HFFc6 (cell line): ENCODE measurements at places on chromosomes 3 and 15.

GRCh38 chr3:58473275-58473674 is 18.6 kb upstream of the KCTD6 start:
- DNase-seq: no peak

DNA sequence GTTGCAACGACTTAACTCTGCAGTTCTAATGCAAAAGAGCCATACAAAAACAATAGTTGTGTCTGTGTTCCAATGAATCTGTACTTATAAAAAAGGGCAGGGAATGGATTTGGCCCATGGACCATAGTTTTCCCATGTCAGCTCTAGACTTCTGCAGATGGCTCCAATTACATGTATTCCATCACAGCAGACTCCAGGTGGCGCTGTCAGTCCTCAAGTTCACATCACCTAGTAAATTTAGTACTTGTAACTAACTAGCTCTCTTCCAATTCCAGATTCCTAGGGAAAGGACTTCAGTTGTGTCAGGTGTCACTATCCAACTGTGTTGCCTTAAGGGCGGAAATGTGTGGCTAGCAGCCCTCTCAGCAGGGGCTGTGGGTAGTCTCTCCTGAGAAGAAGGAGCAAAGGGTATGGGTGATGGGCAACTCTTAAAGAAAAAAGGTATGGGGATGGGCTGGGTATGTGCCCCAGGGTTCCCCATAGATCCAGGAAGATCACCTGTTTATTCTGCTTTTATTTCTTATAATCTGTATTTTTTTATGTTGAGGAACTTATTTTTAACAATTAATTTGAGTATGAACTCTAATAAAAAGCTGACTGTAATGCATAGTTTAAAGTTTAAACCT is 36.2 kb downstream of the BBS4 start:
- DNase-seq: peak; percentile 64

DNA sequence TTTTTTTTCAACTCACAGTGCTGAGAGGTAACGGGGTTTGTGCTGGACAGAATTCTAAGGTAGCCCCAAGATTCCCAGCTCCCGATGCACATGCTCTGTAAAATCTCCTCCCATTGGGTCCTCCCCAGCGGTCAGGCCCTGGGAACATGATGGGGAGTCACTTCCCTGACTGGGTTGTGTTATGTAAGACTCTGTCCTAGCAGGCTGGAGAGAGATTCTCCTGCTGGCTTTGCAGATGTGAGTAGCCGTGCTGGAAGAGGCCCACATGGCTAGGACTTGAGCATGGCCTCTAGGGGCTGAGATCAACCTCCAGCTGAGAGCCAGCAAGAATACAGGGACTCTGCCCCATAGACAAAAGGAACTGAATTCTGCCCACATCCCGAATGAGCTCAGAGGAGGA is 83.7 kb upstream of the OXTR start:
- no peak for DNase-seq

- no peak for DNase-seq
These were observed 44.6 kb downstream of the WDR49 start for GRCh38 chr3:167609156-167609555.

GRCh38 chr3:66140106-66140505 is 80.7 kb upstream of the SLC25A26 start:
- DNase-seq: peak; percentile 45

DNA sequence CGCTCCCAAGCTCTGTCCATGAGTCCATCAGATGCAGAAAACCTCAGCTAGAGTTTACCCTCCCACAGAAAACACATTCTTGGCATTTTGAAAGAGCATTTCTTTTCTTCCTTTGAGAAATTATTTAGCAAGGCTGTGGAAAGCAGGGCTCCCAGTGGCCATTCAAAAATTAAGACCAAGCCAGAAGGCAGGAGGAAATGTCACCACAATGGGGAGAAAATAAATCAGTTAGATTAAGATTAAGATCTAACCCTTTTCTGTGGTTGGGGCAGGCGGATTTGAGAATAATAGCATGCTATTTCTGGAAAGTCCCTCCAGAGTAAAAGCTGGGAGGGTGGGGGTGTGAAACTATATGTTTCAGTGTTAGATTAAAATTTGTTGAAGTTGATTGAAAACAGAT is 20.2 kb downstream of the LRIG1 start:
- no peak for DNase-seq

GRCh38 chr3:135083179-135083578 is 288.1 kb downstream of the EPHB1 start:
- no peak for DNase-seq

- DNase-seq: no peak
These were observed 682.2 kb upstream of the BCHE start for GRCh38 chr3:166519443-166519842.

DNA sequence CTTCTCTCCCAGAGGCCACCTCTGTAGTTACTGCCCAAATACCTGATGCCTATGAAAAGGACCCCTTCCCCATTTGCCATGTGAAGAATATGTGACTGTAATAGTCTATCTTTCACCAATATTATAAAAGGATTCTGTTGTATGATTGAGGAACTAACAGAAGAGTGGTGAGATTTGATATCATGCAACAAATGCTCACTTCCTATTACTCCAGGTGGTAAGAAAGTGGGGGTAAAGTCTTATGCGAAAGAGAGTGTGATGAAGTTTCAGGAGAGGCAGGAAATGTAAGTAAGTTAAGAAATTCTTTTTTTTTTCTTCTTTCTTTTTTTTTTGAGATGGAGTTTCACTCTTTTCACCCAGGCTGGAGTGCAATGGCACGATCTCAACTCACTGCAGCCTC is 24.4 kb upstream of the RAP2B start:
- no peak for DNase-seq

DNA sequence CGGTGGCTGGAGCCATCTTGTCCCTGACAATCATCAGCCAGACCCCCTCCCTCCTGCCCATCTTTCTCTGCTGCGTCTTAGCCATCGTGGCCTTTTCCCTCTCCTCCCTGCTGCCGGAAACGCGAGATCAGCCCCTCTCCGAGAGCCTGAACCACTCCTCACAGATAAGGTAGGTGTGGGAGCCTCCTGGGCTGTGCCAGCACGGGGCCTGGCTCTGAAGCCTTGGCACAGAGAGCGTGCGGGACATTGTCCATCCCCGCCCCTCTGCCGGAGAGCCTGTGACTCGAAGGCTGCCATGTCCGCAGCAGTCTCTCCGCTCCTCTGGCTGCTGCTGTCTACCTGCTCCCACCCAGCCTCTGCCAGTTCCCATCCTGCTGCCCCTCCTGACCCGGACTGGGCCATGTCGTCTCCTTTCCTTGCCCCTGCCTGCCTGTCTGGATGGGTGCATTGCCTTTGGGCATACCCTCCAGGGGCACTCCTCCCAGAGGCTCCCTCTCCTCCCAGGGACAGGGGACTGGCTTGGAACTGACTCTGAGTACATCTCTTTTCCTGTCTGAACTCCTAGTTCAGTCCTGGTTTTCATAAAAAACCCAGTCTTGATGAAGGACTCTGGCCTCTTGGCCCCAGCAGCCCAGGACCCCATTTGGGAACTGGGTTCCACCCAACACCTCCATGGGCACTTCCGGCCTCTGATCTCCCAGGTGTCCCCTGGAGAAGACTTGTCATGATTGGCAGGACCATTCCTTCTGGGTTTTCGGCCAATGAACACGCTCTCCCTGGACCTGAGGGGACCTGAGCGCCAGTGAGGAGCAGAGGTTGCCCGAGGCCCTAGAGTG is 30.0 kb upstream of the XYLB start:
- no peak for DNase-seq

GRCh38 chr3:133691273-133692107 is 29.7 kb upstream of the TOPBP1 start:
- DNase-seq: peak; percentile 11

GRCh38 chr3:21297304-21297703 is 453.7 kb downstream of the ZNF385D start:
- DNase-seq: no peak

DNA sequence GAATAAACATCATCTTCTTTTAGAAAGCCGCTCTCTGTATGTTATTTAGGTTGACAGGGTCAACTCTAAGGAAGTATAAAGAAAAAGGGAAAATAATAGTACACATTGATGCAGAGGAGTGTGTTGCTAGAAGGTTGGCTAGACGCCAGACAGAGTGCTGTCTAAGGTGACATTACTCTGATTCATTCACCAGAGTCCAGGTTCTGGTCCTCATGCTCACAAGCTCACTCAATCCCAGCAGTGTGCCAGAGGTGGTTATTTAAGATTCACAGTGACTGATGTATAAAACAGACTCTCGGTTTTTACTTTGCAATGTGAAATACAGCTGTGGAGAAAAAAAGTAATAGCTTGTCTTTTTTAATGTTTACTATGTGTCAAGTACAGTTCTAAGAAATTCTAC is 1.7 kb downstream of the CFAP44 start:
- DNase-seq: no peak

GRCh38 chr3:32990116-32990515 is 38.7 kb downstream of the CCR4 start:
- no peak for DNase-seq

DNA sequence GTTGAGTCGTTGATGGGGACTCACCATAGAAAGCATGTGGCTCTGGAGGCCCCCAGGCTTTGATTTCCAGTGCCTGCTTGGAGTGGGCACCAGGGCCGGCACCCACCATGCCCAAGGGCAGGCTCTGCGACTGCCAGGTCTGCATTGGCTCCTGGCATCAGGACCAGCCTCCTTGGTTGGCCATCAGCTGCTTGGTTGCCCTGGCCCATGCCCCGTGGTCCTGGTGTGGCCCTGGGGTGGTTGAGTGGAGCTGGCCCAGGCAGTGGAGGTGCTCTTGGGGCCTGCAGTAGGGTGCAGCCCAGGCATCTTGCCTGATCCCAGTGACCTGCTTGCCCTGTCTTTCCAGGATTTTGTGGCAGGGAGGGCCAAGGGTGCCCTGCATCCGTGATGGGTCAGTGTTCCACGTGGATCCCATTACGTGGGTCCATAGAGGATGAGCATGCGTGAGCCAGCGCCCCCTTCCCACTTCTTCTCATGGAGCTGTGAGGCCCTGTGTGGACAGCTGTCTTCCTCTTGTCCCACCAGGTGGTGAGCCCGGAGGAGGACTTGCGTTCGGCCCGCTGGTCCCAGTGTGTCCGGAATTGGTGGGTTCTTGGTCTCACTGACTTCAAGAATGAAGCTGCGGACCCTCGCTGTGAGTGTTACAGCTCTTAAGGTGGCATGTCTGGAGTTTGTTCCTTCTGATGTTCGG is 187.0 kb downstream of the UBE3A start:
- DNase-seq: no peak

GRCh38 chr15:64466408-64467141 is 6.2 kb downstream of the ZNF609 start:
- no peak for DNase-seq

GRCh38 chr3:105965384-105965783 is 96.6 kb upstream of the CBLB start:
- no peak for DNase-seq

DNA sequence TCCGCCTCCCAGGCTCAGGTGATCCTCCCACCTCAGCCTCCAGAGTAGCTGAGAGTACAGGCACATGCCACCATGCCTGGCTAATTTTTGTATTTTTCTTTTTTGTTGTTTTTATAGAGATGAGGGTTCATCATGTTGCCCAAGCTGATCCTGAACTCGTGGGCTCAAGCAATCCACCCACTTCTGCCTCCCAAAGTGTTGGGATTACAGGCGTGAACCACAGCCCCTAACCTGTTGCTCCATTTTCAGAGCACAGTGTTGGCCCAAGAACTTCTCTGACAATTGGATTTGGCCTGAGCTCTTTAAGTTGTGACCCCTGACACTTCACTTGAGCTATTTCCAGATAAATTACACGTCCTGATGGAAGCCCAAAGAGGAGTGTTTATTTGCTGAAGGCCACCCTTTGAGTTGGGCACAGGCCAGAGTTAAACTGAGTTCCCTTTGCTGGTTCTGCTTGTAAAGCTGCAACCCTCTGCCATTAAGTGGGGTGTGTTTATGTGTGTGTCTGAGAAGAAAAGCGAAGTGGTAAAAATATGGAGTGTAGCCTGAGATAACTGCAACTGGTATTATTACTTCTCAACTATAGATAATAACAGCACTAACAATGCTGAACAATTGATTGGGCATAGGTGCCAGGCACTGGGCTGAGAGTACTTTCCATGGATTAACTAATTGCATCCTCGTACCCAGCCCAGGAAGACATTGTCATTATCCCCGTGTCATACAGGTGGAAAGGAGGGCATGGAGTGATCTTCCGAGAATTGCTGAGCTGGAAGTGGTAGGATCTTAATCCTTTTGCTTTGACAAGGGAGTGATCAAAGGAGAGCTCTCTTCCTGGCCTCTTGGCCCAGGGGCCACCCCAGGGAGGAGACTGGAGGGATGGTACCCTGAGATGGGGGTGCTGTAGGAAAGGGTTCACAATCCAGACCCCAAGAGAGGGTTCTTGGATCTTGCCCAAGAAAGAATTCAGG is 91.5 kb upstream of the PROK2 start:
- no peak for DNase-seq

DNA sequence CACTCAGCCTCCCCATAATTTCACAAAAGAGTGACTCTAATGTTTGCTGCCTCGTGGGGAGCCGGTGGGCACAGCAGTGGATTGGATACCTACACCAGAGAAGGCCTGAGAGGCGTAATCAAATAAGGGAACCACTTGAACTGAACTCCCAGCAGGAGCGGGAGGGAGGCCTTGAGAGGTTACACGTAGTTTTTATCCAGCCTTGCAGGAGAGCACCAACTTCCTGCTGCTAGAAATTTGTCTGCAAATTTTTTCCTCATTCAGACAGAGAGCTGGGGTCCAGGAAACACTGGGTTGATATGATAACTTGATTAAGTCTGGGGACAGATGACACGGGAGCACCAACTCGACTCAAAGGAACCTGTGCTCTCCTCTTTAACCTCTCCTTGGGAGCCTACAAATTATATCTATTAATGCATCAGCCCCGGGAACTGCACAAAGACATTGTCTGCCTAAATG is 69.8 kb downstream of the HES1 start:
- DNase-seq: no peak

DNA sequence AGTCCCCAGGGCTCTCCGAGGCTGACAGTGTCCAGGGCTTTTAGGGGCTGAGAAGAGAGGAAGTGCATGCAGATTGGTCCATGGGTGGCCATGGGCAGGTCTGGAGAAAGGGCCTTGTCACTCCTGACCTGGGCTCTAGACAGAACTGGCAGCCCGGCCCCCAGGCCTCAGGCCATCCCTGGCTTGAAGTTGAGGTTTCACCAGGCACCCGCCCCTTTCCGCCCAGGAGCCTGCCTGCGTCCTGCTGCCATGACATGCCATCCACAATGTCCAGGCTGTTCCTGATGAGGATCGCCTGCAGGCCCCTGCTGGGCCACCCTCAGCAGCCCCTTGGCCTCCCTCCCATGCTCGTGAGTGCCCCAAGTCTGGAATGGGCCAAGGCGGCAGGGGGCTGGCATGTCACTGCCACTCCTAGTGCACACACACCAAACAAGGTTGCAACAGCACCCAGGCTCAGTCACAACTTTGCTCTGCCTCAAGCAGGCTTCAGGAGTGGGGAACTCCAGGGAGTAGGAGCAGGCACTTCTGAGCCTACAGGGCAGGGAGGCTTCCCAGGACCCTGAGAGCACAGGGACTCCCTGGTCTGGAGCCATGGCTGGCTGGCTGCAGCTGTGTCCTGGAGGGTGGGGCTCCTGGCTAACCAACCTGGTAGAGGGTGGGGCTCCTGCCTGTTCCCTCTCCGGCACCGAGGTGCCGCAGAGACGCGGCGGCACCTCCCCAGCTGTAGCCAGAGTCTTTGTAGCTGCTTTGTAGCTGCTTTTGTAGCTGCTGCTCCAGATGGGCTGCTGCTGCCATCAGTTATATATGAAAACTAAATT is 1457.1 kb upstream of the GBE1 start:
- no peak for DNase-seq
